Amniotic epithelial cell (primary cell): ENCODE measurements at places on chromosomes 3 and 15.

GRCh38 chr15:45128971-45129639, 574 bp downstream of the DUOXA1 start:
- no peak for DNase-seq

GRCh38 chr3:12131351-12132090, 27.2 kb downstream of the TIMP4 start:
- no peak for DNase-seq

GRCh38 chr3:49747792-49748480, 24.2 kb upstream of the GMPPB start:
- DNase-seq: peak; percentile 86

DNA sequence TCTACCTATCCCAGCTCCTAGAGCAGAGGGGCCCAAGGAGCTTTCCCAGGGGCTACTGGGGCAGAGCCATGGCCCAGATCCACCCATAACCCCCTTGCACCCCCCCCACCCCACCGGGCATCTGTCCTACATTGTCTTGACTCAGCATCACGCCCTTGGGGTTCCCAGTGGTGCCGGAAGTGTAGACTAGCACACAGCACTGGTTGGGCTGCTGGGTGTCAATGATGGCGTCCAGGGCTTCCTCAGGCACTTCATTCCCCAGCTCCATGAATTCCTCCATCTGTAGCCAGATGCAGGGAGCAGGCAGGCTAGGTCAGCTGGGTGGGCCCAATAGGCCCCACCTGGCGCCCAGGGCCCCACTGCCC, 33.2 kb downstream of the IDH3A start:
- DNase-seq: no peak

- DNase-seq: peak; percentile 32
These were observed 89.6 kb upstream of the MYZAP start for GRCh38 chr15:57502116-57502515.
